ENCODE measurements at places on chromosomes 5 and 9.

DNA sequence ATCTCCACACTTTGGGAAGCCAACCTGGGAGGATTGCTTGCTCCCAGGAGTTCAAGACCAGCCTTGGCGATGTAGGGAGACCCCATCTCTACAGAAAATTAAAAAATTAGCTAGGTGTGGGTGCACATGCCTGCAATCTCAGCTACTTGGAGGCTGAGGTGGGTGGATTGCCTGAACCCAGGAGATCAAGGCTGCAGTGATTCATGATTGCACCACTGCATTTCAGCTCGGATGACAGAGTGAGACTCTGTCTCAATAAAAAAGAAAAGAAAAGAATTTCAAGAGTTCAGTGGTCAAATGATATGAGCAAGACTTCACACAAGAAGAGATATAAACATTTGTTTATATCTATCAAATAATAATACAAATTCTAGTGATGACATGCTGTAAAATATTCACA is 23.0 kb upstream of the MTAP start:
- no peak for DNase-seq

GRCh38 chr5:108728566-108729241 is 19.0 kb upstream of the FER start:
- DNase-seq, result no peak

DNA sequence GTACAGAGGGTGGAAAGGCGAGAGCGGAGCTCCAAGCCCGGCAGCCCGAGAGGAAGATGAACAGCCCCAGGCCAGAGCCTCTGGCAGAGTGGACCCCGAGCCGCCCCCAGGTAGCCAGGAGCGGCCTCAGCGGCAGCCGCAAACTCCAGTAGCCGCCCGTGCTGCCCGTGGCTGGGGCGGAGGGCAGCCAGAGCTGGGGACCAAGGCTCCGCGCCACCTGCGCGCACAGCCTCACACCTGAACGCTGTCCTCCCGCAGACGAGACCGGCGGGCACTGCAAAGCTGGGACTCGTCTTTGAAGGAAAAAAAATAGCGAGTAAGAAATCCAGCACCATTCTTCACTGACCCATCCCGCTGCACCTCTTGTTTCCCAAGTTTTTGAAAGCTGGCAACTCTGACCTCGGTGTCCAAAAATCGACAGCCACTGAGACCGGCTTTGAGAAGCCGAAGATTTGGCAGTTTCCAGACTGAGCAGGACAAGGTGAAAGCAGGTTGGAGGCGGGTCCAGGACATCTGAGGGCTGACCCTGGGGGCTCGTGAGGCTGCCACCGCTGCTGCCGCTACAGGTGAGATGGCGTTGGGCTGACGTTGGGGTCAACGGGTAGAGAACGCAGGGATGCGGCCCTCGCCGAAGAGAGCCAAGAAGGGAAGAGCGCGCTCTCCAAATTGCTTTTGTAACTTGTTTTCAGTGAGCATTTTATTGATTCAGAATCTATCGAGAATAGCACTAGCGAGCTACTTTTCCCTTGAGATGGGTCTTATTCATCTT is at the start of gene PTGER4:
PTGER4 (plus strand) TSS at position 3 of the 769 bp plus-strand sequence. CDS start 1,079 bp downstream, outside the sequence.
- no peak for DNase-seq

GRCh38 chr9:81250041-81250440 is 439.3 kb downstream of the TLE1 start:
- no peak for DNase-seq

- DNase-seq, result no peak
These were observed 70.8 kb upstream of the STARD4 start for GRCh38 chr5:111582993-111583601.

GRCh38 chr5:151846765-151847164 is 75.0 kb downstream of the G3BP1 start:
- DNase-seq, result no peak

DNA sequence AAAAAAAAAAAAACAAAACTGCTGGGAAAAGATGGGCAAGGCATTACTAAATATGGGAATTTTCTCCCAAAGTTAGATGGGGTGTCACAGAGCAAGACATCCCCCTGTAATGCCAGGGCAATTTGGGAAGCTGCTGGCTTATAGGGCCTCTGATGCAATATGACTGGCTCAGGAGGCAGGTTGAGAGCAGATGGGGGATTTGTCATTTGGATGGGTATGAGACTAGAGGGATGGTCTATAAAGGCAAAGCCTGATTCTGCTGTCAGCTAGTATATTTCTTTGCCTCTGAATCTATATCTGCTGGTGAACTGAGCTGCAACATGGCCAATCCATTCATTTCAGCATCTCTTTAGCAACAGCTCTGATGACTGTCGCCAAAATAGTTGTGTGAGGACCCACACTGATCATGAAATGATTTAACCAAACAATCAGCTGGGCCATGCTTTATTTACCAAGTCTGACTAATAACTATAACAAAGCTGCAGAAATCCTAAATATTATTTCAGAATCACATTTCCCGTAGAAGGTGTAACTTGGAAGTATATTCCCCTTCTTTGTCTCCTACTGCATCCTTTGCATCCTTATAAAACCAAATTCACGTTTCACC is 455.1 kb upstream of the ZNF608 start:
- no peak for DNase-seq

DNA sequence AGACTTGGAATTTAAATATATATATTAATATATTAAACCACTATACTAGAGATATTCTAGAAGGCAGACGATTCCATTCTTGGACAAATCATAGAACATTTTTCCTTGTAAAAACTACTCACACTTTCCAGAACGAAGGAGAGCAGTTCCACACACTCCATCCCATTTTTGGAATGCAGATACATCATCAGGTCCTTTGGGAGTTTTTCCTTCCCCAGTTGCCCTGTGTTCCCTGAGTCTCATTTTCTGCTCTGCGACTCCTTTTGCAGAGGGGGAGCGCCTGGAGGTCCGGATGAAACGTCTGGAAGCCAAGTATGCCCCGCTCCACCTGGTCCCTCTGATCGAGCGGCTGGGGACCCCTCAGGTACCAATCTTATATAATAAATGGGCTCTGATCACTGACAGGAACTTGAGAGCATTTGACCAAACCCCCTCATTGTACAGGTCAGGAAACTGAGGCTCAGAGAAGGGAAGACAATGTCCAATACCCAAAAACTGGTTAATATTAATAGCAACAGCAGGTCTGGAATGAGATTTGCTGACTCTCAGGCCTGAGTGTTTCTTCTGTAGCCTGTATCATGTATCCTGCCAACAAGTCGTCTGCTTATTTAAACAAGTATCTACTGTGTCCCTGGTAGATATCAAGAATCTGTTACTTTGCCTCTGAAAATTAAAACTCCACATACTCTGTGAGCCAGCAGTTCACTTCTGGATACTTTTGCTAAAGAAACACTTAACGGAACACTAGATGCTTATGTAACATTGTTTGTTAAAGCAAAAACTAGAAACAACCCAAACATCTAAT is 76.8 kb upstream of the NIPAL4 start:
- DNase-seq, result no peak

GRCh38 chr5:125484742-125485641 is 738.6 kb upstream of the ZNF608 start:
- DNase-seq, result peak; percentile 94

DNA sequence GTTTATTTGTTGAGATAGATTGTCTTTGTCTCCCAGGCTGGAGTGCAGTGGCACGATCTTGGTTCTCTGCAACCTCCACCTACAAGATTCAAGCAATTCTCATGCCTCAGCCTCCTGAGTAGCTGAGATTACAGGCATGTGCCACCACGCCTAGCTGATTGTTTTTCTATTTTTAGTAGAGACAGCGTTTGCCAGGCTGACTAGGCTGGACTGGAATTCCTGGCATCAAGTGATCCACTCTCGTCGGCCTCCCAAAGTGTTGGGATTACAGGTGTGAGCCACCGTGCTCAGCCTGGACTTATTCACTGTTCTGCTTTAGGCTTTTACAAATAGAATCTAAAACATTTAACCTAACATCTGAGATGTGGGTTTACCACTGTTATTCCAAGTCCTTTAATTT is 91.3 kb downstream of the COMMD10 start:
- no peak for DNase-seq
